ENCODE measurements at places on chromosomes 5 and 9.

DNA sequence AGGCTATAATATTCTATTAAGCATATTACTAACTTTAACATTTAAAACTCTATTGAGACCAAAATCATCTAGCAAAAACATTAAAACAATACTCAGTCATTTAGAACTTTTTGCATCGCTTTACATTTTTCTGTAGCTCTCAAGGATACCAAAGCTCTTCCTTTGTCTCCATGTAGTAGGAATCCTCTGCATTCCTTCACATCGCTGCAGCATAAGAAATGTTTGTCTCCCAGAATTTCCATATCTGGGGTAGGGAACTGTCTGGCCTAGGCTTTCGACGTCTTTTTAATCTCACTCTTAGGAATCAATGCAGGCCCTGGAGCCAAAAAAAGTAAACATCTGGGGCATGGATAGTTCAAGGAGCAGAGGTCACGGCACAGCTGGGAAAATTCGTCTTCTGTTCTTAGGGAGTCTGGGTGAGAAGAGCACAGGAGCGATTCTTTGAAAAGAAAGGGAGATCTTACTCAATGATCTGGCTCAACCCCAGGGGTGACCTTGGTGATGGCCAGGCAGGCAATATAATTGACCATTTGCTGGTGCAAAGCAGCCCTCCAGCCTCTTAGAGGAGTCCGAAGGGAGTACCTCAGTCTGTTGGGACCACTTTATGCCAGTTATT is 23.2 kb upstream of the RAI14 start:
- no peak for DNase-seq

DNA sequence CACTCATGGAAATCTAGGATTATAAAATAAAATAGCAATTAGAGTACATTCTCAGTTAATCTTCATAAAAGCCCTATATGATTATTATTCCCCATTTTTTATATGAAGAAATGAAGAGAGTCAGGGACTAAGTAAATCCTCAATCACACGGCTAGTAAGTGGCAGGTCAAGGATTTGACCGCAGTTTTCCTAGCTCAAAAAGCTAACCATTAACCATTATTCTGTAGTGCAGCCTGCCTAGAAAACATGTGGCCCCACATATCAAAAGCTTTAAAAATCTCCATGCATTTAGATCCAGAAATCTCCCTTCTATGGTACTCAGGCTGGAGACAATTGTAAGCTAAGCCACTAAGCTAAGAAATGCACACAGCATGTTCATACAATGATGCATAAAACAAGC is 21.4 kb downstream of the EPB41L4A start:
- no peak for DNase-seq

GRCh38 chr5:90985341-90985740 is 397.8 kb downstream of the ARRDC3 start:
- DNase-seq = no peak

- DNase-seq = no peak
Observed at GRCh38 chr9:3436629-3437420, 89.0 kb downstream of the RFX3 start.

GRCh38 chr5:139149477-139150199 is 48.5 kb downstream of the SIL1 start:
- DNase-seq = no peak

DNA sequence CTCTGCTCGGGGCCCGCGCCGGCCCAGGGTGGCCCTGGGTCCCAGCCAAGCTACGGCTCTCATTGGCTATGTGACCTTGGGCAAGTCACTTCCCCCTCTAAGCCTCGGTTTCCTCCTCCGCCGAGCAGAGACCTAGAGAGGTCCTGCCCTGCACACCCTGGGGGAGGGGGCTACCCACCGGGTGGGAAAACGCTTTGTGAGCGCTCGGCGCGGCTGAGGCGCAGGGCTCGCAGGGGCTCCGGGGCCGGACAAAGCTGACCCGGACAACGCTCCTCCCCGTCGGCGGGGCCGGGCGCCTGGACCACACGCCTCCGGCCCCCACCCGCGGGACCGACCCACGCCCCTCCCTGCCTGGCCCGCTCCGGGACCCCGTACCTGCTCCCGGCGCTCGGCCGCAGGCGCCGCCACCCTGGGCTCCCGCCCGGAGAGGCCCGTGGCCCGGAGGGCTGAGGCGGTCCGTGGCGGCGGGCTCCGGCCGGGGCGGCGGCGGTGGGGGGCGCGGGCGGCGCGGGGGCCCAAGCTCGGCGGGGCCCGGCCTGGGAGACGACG is 85.7 kb upstream of the MELK start:
- DNase-seq = peak; percentile 16

DNA sequence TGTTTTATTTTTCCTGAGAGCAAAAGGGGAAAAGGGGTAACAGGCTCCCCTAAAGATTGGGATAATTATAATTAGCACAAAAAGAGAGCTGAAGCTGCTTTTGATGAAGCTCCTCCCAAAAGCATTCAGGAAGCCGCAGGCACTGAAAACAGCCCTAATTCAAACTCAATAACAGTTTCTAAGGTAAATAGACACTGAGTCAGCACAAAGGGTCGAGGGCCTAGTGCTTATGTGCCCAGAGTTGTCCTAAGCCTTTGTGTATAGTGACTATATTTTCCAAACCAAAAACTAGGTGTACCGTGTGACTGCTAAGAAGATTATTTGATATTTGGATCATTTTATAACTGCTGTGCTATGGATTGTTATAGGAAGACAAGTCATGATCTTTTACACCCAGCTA is 67.7 kb downstream of the HMHB1 start:
- no peak for DNase-seq

GRCh38 chr5:62421414-62421813 is 8.9 kb downstream of the IPO11 start:
- DNase-seq = no peak

DNA sequence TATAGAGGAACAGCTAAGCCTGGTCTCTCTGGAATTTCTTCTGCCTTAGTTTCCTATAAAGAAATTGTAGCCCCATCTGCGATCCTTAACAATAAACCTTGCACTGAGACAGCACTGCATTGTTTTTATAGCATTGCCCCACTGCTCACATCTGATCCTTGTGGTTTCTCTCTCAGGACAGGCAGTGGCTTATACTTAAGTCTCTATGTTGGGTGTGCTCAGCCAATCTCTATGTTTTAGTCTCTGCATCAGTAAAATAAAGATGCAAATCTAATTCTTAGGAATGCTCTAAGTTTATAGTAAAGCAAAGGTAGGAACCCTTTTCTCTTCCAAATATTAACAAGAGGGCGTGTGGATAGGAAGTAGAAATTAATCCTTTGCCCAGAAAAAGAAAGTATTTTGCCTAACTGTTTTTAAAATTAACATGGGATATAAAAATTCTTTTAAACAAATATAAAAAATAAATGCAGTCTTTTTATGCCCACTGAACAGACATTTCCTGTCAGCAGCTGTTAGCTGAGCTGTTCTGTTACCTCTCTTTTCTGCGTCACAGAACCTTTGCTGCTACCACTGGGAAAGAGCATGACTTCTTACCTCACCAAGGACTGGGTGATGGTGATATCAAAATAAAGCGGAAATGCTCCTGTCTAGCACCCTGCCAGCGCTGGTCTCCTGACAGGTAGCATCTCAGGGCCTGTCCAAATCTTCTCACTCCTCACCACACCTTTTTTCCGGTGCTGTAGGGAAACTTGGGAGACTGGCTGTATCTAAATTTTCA is 29.5 kb downstream of the MRPS27 start:
- DNase-seq = no peak

DNA sequence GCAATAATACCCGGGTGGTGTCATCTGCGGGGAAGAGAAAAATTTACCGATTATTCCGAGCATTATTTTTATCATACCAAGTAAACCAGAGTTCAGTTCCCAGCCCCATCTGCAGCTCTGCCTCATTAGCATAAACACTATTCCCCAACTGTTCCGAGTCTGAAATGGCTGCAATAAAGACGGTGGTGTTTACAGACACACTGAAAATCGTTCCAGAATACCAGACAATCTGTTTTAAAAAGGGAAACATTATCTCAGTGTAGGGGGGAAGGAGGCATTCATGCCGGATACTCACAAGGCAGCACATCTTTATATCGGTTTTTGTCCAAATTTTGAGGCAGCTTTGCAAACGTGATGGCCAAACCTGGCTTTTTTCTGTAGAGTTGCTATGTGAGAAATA is 70.3 kb upstream of the EPB41L4B start:
- no peak for DNase-seq

GRCh38 chr9:100100146-100100667 is 1.2 kb downstream of the INVS start:
- no peak for DNase-seq

- no peak for DNase-seq
Observed at GRCh38 chr5:68217047-68217355, 1.4 kb downstream of the PIK3R1 start.

DNA sequence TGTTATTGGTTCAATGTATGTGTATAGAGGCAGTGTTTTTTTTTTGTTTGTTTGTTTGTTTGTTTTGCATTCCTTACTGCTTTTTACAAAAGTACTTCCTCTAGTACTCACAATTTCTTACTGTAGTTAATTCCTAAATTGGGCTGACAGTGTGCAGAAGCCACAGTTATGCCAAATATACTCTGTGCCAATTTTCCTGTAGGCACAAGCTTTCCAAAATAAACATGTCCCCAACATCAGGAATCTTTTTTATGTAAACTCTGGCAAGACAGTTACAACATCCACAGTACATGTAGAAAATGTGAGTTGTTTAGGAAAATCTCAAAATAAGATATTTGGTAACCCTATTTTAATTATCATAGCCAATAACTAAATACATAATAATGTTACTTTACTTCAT is 161.6 kb upstream of the TSLP start:
- no peak for DNase-seq

DNA sequence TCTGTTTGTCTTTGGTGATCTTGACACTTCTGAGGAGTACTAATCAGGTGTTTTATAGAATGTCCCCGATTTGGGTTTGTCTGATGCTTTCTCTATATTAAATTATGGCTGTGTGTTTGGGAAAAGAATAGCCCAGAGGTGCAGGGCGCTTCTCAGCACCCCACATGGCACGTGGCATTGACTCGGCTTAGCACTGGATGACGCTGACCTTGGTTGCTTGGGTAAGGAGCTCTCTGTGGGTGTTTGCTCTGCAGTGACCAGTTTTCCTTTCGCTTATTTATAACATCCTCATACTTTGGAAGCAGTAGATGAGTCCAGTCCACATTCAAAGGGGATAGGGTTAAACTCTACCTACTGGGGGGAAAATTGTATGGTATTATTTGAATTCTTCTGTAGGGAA is 12.5 kb upstream of the FAM120AOS start:
- no peak for DNase-seq

DNA sequence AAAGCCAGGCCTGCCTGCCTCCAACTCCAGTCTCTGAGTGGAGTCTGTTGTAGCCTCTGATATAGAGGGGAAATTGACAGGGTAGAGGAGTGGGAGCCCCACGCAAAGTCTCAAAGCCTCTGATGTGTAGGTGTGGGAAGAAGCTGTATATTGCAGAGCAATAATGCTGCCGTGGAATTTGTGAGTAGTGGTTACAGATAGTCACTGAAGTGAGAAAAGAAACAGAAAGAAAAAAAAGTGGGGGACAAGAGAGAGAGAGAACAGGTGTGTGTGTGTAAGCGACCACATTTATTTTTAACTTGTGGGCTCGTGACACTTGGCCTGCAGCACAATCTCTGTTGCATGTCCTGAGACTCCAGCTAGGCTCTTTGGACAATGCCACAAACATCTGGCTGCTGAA is 227.8 kb downstream of the NSG2 start:
- DNase-seq = no peak

DNA sequence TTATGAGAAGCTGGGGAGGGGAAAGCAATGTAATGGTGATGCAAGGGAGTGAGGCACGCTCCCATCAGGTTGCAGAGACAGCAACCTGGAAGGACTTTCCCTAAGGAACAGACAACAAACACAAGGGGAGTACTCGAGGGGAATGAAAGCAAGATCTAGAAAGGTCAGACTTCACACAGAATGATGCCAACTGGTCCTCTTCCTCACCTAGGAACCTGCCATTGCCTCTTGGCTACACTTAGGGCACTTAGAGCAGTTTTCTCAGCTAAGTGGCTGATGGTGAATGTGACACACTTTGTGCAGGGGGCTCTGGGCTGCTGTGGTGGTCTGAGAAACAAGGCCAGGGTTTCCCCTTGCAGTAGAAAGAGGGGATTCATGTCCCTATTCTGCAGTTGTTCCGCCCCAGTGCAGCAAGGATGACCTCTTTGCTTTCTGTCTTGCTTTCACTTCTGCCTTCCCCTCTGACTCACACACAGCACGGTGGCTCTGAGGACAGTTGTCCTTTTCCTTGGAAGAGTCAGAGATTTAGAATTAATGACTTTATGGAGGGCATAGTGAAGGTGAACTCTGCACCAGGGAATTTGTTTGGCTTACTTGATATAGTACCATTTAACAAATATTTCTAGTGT is 394.0 kb upstream of the KLF4 start:
- no peak for DNase-seq

GRCh38 chr5:54658010-54658409 is 140.5 kb downstream of the SNX18 start:
- no peak for DNase-seq

- DNase-seq = no peak
Observed at GRCh38 chr9:125233678-125234077, 7.5 kb downstream of the HSPA5 start.

DNA sequence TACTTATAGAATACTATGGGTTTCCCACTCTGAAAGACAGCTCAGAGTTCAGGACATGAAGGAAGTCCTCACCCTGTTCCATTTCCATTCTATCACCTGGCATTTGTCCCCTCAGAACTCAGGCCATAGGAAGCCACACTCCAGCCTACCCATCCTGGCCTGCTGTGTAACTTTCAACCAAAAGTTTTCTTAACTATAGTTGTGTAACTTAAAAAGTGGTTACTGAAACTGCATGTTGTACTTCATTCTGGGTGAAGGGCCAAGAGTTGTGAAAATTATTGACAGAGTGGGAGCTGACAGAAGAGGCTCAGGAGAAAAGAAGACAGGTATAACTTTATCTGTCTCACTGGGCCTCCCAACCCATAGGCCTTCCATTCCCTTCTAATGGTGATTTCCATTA is 212.5 kb downstream of the RAB3C start:
- no peak for DNase-seq

GRCh38 chr5:373710-374602 is 52.4 kb downstream of the AHRR start:
- DNase-seq = peak; percentile 83

DNA sequence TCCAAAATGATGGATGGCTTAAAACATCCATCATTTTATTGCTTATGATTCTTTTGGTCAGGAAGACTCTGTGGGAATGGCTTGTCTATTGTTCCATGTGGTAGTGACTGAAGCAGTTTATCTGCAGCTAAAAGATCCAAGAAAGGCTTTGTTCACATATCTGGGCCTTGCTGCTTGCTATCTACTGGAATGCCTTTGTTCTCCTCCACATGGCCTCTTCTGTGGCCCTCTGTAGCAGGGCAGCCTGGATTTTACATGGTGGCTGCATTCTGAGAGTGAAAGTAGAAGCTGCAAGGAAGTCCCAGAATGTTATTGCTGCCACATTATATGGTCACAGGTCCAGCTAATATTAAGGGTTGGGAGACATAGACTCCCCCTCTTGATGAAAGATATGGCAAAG is 35.1 kb downstream of the DMXL1 start:
- no peak for DNase-seq

- DNase-seq = no peak
Observed at GRCh38 chr5:132050661-132051552, 9.5 kb upstream of the IL3 start.
